ENCODE measurements at places on chromosomes 3 and 15.

- no peak for DNase-seq
These were observed 364.2 kb upstream of the PLSCR5 start for GRCh38 chr3:146969356-146969755.

GRCh38 chr3:15467227-15468181, 40.1 kb downstream of the EAF1 start:
- no peak for DNase-seq

- DNase-seq, result no peak
These were observed 256.4 kb downstream of the FAM43A start for GRCh38 chr3:194941956-194942511.

GRCh38 chr15:70742928-70743327, 20.4 kb downstream of the UACA start:
- DNase-seq, result no peak

DNA sequence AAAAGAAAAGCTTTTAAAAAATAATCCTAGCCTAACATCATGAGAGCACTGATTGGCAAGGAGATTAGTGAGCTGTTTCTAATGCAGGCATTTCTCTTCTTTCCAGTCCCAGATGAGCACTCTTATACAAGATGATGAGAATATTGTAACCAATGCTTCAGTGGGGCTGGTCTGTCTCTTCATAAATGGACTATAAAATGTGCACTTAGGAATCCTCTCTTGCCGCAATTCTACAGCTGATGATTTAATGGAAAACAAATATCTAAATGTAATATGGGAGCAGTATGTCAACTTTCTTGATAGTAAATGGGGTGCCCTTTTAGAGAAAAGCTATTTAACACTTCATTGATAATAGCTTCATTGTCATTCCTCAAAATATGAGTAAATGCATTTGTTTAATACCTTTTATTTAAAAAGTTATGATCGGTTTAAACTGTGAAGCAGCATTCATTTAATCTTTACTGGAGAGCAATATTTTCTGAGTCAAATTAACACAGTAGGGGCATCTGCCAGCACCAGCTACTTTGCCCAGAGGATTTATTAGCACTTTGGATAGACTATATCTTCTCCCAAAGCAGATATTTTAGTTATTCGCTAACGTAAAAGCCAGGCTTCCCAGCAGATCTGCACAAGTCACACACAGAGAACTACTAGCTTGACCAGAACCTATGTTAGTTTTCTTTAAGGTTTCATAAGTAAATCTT, 985.9 kb downstream of the DIPK2A start:
- DNase-seq, result no peak

GRCh38 chr15:95300958-95301357, 1029.5 kb upstream of the NR2F2 start:
- no peak for DNase-seq

DNA sequence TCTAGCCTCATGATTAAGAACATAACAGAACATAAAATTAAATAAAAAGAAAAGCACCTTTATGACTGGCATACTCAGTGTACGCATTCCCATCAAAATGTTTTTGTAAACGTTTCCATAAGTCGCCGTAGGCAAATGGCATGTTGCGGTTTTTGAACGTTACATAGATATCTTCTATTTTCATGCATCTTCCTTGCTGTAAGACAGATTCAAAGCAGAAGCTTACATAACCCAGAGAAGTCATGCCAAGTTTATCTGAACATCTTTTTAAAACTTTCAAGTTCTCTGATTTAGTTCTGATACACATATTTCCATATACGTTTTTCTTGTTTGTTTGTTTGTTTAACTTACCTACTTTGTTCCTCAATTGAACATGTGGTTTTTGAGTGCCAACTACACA, 388.6 kb downstream of the GABRG3 start:
- no peak for DNase-seq

DNA sequence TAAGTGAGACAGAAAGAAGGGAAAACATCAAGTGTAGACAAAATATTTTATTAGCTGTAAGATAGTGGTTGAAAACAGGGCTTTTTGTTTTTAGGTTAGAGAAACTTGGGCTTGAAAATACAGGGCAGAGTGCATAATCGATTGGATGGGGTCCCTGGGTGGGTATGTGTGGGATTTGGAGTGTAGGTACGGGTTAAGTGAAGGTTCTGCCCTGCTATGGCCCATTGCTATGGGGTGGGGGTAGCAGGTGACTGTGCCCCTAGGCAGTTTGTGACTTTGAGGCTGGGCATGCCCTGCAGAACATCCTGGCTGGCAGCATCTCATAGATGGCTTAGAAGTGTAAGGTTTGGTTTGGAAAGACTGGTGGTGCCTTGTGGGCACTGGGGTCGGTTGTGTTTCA, 3.7 kb upstream of the FAM131A start:
- DNase-seq, result no peak

DNA sequence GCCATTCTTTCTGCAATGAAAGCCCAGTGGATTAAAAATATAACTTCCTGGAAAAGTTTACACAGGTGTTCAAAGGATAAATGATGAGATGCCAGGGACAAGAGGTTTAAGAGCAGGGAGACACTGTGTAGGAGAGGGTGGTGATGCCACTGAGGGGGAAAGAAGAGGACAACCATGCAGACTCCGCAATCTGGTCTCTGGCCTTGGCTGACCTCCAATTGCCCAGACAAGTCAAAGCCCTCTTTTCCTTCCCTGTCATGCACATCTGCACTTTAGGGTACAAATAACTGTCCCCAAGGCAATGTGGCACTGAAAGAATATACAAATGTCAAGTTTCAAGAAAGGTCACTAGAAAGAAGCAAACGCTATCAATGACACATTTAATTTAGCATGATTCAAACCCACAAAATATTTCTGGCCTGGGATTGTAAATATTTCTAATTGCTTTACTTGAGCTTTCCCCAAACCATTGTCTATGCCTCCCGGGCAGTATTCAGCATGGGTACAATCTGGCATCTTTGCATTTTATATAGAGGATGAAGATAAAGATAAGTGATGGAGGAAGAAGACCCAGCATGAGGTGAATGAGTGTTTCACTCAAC, 319.4 kb downstream of the PLCL2 start:
- DNase-seq, result no peak

DNA sequence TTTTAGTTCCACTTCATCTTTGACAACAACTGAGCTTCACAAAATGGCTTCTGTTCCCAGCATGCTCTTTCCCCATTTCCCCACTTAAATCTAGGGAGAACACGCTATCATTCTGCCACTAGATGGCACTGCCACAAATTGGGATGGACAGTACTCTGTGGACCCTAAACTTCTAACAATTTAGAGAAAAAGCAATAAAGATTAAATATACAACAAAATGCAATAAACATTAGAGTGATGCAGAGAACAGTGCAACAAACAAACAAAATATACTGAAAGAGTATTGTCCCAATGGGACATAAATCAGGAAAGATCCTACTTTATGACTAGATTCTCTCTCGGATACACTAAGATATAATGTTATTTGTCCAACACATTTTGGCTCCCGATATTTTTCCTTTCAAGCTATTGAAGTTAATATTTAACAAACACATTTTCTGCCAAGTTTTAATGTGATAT, 169.7 kb upstream of the TMCO5A start:
- DNase-seq, result no peak

DNA sequence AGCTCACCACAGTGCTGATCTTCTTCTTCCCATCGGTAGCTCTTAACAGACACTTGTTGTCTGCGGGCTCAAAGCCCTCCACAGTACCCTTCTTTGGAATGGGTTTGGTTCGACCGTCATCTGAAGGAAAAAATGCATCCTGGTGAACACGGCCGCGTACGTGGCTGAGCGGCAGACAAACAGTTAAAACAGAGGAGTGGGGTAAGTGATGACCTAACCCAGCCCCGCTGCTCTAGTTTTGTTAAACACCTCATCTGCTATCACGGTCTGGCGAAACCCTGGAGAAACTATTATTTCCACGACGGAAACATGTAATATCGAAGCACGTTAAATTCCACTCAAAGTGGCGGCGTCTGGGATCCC, 725 bp downstream of the SRP14 start:
- DNase-seq, result no peak

GRCh38 chr3:143608966-143609365, 239.3 kb downstream of the SLC9A9 start:
- no peak for DNase-seq

GRCh38 chr15:59174151-59174834, 32.4 kb upstream of the LDHAL6B start:
- no peak for DNase-seq

GRCh38 chr3:184537885-184538665, 23.5 kb upstream of the EPHB3 start:
- no peak for DNase-seq

GRCh38 chr3:34008191-34008590, 209.8 kb downstream of the PDCD6IP start:
- no peak for DNase-seq

GRCh38 chr3:13308380-13308801, 111.7 kb downstream of the NUP210 start:
- DNase-seq, result no peak

GRCh38 chr15:91553196-91553854, 300.2 kb upstream of the SLCO3A1 start:
- no peak for DNase-seq

- DNase-seq, result no peak
These were observed 17.8 kb upstream of the TXNRD3 start for GRCh38 chr3:126672741-126673140.

DNA sequence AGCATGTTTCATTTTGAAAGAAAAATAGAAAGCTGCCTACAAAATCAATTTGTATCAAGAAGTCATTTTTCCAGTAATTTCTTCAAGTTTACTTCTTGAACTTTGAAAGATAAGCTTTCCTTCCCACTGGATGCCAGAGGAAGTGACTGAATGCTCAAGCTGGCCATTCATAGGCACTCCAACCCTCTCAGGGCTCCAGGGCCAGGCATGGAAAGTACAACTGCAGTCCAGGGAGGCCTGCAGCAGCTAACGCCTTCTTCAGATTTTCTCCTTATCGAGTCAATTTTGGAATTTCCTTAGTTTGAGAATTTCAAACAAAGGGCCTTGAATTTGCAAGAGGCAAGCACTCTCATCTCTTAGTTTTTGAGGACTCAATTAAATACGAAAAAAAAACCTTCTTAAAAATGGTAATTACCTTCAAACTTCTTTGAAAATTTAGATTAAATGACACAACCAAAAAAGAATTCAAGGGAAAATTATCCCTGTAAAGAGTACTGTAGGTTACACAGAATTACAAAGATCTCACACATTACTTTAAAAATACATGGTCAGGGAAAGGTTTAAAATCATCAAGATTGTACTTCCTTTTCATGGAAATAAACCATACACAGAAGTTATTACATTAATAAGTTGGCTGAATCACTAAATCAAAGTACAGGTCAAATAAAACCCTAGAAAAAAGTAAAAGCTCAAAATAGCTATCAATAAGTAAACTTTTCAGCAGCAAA, 2.5 kb downstream of the UBP1 start:
- no peak for DNase-seq

DNA sequence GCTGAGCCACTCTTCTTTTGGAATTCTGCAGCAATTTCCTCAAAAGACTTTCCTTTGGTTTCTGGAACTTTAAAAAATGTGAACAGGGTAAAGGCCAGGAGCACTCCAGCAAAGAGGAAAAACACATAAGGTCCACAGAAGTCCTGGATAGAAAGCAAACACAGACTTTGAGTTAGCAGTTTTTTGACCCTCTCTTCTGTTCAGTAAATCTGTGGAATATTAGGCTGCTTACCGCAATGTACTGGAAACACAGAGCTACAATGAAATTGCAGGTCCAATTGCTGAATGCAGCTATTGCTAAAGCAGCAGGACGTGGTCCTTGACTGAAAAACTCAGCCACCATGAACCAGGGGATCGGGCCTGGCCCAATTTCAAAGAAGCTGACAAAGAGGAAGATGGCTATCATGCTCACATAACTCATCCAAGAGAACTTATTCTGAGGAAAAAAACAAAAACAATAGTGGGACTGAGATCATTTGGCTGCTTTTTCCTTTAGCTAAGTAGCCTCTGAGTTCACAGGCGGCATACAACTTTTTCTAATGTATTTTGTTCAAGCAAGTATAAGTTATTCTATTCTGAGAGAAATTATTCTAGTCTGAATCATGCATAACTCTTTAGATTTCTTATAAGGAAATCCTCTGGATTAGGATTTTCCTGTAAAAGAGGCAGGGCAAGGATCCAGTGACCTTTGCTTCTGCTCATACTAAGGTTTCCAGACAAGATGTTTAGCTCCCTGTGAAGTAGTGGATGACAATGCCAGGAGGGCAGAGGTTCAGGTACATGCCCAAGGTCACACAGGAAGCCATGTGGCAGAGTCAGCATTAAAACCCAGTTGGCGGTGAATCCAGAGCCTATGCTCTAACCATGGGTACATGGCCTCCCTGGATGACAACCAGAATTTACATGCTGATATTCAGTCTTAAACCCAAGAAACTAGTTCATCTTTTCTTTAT, 28.3 kb downstream of the SLC2A2 start:
- no peak for DNase-seq

DNA sequence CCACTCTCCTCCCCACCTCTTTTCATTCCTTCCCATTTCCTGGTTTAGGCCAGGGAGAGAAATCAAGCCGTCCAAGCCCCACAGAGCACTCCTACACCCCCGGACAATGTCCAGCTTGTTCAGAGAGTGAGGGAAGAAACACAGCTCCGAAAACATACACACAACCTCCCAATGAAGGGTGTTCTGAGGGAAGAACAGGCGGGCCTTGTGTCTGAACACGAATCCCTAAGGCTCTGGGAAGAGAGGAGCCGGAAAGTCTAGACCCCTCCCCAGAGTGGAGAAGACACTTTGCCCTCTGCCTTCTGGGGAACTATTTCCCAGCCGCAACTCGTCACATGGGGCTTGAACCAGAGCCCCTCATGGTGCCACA, 30.5 kb downstream of the ACAN start:
- no peak for DNase-seq

DNA sequence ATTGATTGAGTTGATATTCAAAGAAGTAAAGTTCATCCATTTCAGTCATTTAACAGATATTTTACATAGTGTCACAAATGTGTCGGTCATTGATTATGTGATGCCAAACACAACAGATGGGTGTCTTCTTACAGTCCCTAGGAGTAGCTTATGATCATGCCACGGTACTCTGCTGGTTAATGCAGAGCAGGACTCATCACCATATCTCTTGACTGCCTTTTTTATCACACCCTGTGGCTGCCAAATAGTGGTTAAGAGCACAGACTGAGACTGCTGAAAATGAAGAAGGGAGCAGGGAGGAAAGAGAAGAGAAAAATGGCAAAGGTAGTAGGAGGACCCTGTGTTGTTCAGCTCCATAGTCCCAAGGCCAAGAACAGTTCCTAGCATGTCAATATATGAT, 12.8 kb upstream of the TIMMDC1 start:
- DNase-seq, result no peak
